ENCODE measurements at places on chromosomes 2 and 18. TPM values are rescaled to one million over a fixed set of nuclear protein-coding genes. Genes with fewer than 3 reads are reported as not detected.

GRCh38 chr18:6711467-6711866 lies 18.0 kb upstream of the ARHGAP28 start:
- DNase-seq, result no peak

DNA sequence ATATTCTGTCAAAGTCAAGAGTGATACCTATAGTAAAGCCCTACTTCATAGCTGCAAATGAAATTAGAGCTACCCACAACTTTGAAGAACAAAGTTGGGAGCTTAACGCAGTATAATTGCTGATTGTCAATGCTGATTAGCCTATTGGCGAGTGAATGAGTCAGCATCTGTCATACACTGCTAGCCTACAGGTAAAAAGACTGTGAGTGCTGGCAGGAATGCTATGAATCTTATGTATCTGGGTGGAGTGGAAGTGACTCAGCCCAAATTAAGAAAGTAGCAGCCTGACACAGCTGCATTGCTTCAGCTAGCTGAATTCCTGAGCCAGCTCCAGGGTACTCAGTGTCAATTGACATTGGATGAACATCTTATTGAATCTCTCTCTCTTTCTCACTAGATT lies 179.4 kb upstream of the DCC start:
- DNase-seq, result no peak

DNA sequence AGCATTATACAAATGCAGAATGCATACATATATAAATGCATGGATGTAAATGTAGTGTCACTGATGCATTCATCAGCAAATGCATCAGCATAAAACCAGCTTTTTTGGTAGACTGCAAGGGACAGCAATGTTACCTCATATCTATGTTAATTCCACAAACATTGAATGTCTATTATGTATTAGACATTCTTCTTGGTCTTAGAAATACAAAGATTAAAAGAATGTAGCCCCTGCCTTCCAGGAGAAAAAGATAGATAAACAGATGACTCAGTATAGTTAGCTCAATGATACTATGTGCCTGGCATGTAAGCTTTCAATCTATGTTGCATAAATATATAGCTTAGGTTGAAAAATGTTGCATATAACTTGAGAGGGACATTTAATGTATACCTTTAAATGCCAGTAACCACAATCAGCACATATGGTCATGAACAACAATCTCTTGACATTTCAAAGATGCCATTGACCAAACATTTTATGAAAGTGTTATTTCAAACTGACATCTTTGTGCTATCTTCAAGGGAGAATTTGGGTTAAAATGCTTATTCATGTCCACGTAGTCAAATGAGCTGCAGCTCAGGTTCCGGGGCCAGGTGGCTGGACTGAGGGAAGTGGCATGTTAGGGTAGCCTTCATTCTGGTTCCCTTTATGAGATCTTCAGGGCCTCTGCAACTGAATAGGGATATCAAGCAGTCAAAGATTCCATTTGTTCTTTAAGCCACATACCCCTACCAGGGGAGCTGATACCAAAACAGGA lies 45.2 kb upstream of the GCG start:
- no peak for DNase-seq

The FOXD4L1 gene
- 0.21 TPM for total RNA-seq

The SPP2 gene
- total RNA-seq, result not detected

The SERPINB3 gene
- total RNA-seq, result not detected

The FAM161A gene
- 4.6 TPM for total RNA-seq

Data from thoracic aorta (tissue), 2 donors.